ENCODE measurements at places on chromosomes 7 and 10.

DNA sequence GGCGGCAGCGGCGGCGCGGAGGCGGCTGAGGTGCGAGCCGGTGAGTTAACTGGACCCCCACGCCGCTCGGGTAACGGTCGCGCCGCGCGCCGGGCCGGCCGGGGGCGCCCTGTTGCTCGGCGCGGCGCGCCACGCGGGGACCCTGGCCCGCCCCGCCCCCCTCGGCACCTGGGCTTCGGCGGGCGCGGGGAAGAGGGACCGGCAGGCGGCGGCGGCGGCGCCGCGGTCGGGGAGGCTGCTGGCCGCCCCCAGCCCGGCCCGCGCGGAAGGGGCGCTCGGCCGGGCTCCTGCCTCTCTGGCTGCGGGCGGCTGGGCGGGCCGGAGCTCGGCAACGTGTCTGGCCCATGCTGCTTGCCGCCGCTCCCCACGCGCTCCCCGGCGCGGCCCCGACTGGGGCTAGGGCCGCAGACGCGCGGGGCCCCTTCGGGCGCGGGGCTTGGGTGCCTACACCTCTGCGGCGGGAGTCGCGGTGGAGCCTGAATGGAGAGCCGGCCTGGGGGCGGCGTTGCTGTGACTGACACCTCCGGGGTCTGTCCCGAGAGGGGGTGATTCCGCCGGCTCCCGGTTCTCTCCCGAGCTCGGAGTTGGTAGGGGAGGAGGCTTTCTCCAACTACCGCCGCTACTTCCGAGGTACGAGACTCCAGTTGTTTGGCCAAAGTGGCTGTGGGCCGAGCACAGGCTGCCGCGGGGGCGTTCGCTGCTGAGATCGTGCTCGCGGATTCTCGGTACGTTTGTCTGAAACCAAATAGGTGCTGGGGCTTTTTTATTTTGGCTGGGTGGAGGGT is 494 bp downstream of the PALS2 start:
- peak; percentile 27 for DNase-seq

DNA sequence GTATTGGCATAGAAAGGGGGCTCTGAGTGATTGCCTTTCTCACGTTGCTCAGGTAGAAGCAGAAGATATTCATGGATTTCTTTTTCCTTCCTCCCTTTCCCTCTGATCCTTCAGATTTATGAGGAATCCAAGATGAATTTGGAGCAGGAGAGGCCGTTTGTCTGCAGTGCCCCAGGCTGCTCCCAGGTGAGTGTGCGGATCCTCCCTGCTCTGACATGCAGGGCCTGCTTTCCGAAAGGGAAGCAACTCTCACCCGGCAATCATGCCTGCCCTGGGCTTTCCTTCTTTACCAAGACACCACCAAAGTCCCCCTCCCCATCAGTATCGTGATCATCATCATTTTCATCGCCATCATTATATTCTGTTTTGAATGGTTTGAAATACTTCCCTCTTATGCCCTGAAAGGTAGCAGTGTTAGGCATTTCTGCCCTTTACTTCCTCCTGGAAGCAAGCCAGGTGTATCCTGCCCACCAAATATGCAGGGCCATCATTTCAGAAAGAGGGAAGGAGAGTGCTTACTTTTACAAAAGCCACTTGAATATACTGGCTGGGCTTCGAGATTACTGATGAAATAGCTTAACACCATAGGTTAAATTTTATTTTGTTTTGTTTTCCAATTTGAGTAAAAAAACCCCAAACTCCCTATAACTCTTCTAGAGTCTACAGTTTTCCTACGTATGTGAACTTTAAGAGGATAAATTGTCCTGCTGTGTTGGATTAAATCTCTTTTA is 75.9 kb downstream of the CREB5 start:
- no peak for DNase-seq

DNA sequence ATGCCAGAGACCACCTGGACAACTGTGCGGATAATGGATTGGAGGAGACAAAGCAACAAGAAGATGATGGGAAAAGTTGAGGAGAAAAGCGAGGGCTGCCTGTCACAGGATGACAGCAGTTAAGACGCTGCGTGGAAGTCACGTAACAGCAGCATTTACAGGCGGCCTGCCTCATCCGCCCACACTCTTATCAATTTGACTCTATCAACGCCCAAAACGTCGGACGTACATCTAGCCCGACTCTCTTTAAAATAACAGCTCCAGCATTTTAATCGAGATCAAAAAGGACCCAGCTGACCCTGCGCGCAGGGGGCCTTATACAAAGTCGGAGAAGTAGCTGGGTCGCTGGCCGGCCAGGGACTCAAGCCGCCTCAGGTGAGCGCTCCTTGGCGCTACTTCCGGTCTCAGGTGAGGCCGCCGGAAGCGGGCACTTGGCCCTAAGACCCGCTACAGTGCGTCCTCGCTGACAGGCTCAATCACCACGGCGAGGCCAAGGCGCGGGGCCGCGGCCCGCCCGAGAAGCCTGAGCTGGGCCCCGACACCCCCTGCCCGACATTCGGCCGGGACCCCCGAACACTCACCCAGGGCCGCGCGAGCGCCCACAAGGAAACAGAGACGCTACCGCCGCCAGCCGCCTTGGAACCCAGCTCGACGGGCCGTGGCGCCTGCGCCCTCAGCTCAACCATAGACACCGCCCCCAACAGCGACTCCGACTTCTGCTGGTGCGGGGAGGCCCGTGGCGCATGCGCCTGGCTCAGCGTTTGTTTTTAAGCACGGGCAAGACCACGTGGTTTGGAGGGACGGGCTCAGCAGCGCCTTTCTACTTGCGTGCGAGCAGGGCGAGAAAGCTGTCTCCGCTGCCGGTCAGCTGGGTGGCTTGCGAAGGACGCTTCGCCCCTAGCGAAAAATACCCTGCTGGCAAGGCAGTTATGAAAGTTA is at the start of gene ERCC6:
TSS of gene ERCC6 (minus strand) at position 741 of the 939 bp plus-strand sequence.
- peak; percentile 96 for DNase-seq

DNA sequence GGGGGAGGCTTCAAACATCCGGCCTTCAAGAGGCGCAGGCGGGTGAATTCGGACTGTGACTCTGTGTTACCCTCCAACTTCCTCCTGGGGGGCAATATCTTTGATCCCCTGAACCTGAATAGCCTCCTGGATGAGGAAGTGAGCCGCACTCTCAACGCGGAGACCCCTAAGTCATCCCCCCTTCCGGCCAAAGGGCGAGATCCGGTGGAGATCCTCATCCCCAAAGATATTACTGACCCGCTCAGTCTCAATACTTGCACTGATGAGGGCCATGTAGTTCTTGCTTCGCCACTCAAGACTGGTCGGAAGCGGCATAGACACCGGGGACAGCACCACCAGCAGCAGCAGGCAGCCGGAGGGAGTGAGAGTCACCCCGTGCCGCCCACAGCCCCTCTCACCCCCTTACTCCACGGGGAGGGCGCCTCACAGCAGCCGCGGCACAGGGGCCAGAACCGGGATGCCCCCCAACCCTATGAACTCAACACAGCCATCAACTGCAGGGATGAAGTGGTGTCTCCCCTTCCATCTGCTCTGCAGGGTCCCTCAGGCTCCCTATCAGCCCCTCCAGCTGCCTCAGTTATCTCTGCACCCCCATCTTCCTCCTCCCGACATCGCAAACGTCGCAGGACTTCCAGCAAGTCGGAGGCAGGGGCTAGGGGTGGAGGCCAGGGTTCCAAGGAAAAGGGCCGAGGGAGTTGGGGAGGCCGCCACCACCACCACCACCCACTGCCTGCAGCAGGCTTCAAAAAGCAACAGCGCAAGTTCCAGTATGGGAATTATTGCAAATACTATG is 1.1 kb downstream of the MEPCE start:
- DNase-seq = no peak

- no peak for DNase-seq
Observed at GRCh38 chr7:97025983-97026714, 1.5 kb upstream of the DLX5 start.

DNA sequence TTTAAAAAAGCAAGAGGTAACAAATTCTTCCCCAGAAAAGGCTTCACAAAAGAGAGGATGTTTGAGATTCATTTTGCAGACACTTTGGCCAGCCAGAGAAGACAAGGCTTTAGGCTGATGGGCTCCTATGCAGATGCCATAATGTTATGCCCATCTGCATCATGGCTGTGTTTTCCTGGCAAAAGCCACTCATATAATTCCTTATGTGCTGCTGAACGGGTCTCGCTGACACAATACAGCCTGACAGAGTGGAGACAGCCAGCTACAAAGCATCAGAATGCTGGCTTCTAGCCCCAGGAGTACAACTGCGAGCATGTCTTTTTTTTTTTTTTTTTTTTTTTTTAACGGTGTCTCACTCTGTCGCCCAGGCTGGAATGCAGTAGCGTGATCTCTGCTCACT is 1157.4 kb upstream of the AUTS2 start:
- no peak for DNase-seq

GRCh38 chr7:139403601-139404000 is 43.9 kb downstream of the LUC7L2 start:
- no peak for DNase-seq

DNA sequence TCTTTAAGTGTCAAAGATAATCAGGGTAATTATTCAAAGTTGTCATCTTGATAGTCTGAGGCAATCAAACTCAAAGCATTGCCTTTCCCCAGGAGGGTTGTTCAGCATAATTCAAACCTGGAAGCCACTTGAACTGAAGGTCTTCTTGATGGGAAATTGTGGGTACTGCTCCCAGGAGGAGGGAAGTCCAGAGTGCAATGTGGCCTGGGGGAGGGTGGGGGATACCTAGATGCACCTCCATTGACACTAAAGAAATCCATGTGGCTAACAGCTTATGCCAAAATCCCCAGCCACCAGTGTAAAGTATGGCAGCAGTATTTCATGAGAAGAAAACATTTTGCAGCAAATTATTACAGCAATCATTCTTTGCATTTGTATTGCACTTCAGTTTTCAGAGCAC is 114.9 kb downstream of the STRA8 start:
- DNase-seq = no peak

Data from stromal cell of bone marrow (primary cell).